Trophoblast cell (in vitro differentiated cells and primary cell): ENCODE measurements at places on chromosomes 4 and X.

GRCh38 chrX:150184491-150184890 is 178.6 kb upstream of the MAMLD1 start:
- DNase-seq = no peak

GRCh38 chr4:1298461-1298860 is 8.8 kb downstream of the MAEA start:
- DNase-seq = no peak

DNA sequence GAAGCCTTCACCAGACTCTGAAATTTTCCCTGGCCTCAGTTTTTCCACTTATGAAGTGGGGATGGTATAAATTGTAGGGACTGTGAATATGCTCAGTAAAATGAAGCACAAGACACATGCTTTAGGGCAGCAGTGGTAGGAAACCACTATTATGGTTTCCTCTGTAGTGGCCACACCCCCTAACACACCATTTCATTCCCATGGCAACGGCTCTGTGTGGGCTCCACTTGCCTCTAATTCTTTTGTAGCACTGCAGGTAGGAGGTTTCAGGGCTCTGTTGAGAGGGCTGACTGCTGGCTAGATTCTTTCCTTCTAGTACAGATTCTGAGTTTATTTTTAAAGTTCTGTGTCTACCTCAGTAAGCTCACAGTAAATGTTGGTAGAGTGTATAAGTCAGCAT is 3.5 kb upstream of the VMA21 start:
- DNase-seq = peak; percentile 8

- no peak for DNase-seq
Observed at GRCh38 chr4:24208691-24209090, 318.8 kb upstream of the PPARGC1A start.

- peak; percentile 35 for DNase-seq
Observed at GRCh38 chr4:6852582-6852981, 57.0 kb upstream of the TBC1D14 start.

DNA sequence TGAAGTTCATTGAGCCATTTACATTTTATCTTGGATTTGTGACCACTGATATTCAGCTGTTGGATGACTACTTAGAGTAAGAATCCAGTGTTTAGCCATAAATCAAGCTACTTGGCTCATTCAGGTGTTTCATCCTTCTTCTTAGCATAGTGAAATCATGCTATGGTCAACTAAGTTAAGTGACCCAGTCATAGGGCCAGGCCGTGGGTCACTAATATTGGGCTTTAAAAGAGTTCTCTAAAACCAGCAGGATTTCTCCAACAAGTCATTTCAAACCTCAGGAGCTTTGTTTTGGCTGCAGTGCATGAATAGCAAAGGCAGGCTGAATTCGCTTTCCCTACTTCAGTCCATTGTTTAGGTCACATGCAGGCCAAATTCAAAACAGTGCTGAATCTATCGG is 181.0 kb downstream of the MAML3 start:
- no peak for DNase-seq
